CD4-positive, CD25-positive, alpha-beta regulatory T cell (primary cell): ENCODE measurements at places on chromosomes 6 and 20. TPM values are rescaled to one million over a fixed set of nuclear protein-coding genes. Genes with fewer than 3 reads are reported as not detected.
A peak's percentile ranks its signal among the peaks of the same experiment; 100 is the strongest.

- peak; percentile 20 for DNase-seq
Observed at GRCh38 chr6:33812669-33813068, 8.9 kb upstream of the MLN start.

DNA sequence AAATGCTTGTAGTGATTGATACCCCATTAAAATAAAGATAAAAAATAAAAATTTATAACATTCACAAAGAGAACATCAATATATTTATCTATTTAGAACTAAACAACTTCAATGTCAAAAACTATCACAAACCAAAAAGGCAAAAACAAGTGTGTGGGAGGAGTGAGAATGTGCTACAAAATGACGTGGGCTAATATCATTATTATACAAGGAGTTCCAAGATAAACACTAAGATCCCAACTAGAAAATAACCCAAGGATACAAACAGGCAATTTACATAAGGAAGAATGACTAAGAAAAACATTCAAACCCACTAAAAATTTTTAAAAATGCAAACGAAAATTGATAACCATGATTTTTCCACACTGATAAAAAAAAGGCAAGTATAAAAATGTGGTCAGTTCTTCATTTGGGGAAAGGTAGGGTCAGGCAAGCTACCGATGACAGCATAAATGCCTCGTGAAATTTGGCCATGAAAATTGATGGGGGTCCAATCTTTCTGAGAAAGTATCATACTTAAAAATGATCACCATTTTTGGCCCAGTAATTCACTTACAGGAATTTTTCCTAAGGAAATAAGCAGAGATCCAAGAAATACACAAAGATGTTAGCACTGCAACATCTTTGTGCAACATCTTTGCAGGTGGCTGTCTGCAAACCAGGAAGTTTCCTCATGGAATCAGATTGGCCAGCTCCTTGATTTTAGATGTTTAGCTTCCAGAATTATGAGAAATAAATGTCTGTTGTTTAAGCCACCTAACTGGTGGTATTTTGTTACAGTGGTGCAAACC, 140.2 kb downstream of the TMEM200A start:
- no peak for DNase-seq

DNA sequence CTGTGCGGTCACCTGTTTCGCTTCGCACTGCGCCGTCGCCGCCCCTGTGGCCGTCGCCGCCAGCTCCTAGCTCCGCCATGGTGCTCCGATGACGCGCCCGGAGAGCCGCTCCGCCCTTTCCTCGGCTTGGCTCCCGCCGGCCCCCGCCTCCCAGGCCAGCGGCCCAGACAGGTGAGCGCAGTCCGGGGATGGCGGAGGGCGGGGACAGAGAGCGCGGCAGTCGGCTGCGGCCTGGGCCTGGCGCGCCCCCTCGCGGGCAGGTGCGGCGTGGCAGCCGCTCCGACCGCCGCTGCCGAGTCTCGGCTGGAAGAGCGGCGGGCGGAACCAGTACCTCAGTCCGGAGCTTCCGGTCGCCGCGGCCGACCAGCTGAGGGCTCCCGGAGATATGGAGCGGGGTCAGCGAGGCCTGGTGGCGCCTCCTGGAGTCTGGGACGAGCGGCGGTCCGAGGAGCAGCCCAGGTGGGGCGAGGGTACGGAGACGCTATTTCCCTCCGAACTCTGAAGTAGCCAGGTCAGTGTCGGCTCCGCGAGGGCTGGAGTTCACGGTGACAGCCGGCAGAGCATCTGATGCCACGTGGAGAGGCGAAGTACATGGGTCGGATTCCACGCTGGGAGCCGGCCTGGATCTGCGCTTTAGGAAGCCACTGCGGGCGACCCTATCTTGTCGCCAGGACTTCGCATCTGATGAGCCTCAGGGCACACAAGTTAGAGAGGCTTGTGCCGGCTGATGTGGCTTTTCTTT, at the start of gene MAP7:
MAP7 (minus strand) TSS at position 93 of the 742 bp plus-strand sequence; CDS start at position 79, 14 bp downstream.
- DNase-seq = peak; percentile 53

- no peak for DNase-seq
Observed at GRCh38 chr6:170362121-170362520, 55.6 kb downstream of the FAM120B start.

- DNase-seq = no peak
Observed at GRCh38 chr6:96104910-96105309, 89.1 kb downstream of the FUT9 start.

DNA sequence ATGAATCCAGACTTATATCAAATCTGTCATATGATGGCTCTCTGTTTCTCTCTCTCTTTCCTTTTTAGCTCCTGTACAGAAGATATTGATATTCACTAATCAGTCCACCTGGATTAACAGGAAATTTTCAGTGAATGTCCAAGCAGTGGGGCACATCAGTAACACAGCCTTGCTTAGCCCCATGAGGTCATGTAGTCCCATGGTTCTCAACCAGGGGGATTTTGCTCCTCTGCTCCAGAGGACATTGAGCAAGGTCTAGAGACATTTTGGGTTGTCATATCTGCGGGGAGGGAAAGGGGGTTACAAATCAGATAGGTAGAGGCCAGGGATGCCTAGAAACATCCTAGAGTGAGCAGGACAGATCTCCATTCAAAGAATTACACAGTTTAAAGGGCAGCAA, 810 bp downstream of the GSTA1 start:
- no peak for DNase-seq

DNA sequence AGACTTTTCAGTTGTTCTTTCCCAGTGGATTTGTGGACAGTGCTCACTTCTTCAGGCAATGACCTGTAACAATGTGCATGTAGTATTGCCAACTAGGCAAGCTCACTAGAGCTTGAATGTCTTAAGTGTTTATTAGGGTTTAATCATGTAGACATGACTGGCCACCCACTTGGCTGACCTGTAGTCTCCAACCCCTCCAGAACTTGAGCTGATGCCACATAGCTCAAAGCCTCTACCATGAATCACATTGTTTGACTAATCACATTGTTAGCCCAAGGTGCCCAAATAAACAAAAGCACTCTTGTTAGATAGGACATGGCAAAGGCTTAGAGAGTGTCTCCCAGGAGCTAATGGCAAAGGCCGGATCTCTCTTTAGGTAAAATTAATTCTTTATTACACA, 272.7 kb downstream of the GRIK2 start:
- DNase-seq = no peak

GRCh38 chr6:125747589-125748405, 1.6 kb upstream of the HEY2 start:
- peak; percentile 22 for DNase-seq

DNA sequence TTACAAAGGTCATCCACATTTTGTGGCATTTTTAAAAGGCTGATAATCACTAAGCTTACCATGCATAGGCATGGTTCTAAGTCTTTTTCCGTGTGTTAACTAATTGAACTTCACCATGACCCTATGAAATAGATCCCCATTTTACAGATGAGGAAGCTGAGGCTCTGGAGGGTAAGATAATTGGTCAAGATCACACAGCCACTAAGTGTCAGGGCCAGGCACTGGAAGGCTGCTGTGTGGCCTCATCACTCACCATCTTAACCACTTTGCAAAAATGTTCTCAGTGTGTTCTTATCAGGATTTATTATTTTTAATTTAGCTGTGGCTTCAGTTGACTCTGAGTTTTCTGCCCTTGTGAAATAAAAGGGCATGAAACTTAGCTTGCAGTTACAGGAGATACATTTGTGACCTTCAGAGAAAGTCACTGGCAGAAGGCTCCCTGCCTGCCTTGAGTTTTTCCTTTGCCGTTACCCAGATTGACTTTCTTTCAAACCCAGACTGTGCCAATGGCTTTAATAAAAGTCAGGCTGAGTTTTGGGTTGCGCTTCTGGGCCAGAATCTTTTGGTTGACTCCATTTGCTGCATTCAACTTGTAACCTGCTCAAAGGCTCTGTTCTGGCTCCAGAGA, 82.0 kb downstream of the EZR start:
- DNase-seq = no peak

GRCh38 chr6:121794630-121795029, 359.2 kb downstream of the GJA1 start:
- DNase-seq = no peak

- no peak for DNase-seq
Observed at GRCh38 chr20:19780261-19780660, 22.2 kb downstream of the RIN2 start.

DNA sequence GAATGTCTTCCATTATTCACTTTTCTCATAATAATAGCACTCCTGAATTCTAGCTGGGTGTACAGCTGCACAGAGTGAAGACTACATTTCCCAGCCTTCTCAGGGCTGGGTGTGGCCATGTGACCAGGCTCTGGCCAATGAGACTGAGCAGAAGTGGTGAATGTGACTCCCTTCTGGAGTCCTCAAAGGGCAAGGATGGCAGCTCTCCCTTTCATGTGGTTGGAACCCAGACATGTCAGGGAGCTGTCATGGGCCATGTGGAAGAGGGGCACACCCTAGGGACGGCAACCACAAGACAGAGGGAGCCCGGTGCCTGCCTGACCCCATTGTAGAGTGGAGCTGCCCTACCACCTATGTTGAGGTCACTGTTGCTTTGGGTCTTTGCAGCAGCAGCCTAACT, 312.8 kb upstream of the SULF2 start:
- no peak for DNase-seq

DNA sequence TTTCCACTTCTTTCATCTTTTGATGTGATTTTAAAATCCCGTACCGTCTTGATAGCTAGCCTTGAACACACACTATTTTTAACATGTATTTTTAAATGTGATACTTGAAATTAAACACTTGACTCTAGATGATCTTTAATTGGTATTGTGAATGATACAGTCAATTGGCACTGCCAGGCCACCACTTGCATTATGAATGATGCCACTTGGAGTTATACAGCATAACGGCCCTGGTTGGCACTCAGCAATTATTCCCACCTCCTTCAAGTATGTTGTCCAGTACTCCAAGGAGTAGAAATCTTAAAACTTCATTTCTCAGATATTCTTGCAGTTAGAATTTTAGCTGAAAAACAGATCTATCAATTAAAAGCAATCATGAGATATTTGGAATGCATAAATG, 62.9 kb downstream of the TENT5A start:
- DNase-seq = no peak

- DNase-seq = no peak
Observed at GRCh38 chr6:18501663-18502013, 114.5 kb downstream of the RNF144B start.

GRCh38 chr6:81093051-81093450, 659.4 kb downstream of the TENT5A start:
- DNase-seq = no peak

LPA gene
- polyA plus RNA-seq = not detected

DNA sequence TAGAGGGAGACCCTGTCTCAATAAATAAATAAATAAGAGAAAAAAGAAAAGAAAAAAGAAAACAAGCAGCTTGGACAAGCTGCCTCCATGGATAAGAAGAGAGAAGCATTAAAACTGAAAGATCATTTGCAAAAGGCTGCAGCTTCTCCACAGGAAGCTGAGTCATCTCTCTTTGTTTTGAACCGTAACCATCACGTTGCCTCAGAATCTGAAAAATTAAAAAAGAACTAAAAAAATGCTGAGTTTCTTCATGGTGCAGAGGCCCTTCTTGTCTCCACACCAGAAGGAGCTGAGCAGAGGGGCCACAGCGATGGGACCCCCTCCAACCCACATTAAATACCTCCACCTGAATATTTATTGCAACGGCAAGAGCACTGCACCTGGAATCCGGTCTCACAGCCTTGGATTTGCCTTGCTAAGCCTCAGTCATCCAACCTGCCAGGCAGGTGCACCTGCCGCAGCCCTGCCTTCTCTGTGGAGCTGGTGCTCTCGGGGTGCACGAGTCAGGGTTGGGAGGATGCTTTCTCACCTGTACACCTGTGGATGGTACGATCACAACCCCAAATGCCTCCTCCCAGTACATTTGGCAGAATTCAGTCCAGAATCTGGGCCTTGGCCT, 28.1 kb downstream of the TOX2 start:
- no peak for DNase-seq

GRCh38 chr6:22766979-22767378, 197.6 kb downstream of the HDGFL1 start:
- no peak for DNase-seq

GRCh38 chr6:137349856-137350830, 131.0 kb upstream of the IFNGR1 start:
- no peak for DNase-seq

GSTA3 gene
- polyA plus RNA-seq = not detected

- no peak for DNase-seq
Observed at GRCh38 chr20:43022568-43022967, 167.1 kb downstream of the PTPRT start.

TRIM27 gene
- 47.2 TPM for polyA plus RNA-seq

OR12D1 gene
- not detected for polyA plus RNA-seq

GRCh38 chr6:48985025-48985424, 478.0 kb downstream of the MMUT start:
- DNase-seq = no peak

MCHR2 gene
- polyA plus RNA-seq = not detected

GRCh38 chr20:24951536-24952083, 2.5 kb downstream of the CST7 start:
- DNase-seq = no peak

CDH26 gene
- not detected for polyA plus RNA-seq

MAS1 gene
- not detected for polyA plus RNA-seq

PGM3 gene
- polyA plus RNA-seq = 7.9 TPM

DNA sequence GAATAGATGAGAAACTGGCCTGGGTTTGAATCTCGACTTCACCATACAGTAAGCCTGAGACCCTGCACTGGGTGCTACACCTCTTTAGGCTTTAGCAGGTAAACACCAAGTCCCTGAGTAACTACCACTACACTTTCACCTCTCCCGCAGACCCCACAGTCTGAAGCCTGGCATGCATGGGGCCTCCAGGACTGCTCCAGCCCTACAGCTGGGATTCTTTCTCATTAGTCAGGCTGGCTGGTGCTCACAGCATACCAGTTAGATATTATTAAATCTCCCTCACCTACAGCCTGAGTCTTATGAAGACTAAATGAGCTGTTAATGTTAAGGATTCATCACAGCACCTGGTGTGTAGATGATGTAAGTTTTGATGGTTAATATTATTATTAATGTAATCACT, 388.7 kb downstream of the ARHGAP18 start:
- DNase-seq = no peak

DNA sequence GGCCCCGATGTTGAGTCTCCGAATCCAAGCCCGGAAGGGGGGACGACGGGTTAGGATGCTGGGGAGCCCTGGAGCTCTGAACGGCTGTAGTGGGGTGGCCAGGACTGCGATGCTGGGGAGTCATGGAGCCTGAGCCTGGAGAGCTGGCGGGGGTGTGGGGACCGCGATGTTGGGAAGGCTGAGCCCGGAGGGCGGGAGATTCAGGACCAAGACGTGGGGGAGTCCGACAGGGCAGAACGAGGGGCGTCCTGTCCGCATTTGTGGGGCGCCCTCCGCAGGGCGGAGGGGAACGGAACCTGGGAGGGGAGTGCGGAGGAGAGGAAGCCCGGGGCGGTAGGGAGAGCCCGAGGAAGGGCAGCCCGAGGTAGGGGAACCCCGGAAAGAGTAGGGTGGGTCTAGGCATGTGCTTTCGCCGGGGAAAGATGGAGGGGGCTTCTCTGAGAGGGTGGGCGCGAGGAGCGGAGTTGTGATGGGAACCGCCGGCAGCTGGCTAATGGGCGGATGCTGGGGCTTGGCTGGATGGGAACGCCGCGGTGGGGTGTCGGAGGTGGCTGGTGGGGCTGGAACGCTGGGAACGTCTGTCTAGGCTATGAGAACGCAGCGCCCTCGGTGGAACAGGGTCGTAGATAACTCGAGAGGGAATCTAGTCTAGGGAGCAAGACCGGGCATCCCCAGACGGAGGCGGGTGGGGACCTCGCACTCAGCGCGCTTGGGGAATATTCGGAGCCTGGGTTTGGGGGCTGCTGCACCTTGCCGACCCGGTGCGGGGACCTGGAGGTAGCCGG, 684 bp downstream of the PAQR8 start:
- peak; percentile 13 for DNase-seq

- no peak for DNase-seq
Observed at GRCh38 chr6:3135668-3136291, 17.3 kb downstream of the BPHL start.
